ENCODE measurements at places on chromosomes 12 and 14.

DNA sequence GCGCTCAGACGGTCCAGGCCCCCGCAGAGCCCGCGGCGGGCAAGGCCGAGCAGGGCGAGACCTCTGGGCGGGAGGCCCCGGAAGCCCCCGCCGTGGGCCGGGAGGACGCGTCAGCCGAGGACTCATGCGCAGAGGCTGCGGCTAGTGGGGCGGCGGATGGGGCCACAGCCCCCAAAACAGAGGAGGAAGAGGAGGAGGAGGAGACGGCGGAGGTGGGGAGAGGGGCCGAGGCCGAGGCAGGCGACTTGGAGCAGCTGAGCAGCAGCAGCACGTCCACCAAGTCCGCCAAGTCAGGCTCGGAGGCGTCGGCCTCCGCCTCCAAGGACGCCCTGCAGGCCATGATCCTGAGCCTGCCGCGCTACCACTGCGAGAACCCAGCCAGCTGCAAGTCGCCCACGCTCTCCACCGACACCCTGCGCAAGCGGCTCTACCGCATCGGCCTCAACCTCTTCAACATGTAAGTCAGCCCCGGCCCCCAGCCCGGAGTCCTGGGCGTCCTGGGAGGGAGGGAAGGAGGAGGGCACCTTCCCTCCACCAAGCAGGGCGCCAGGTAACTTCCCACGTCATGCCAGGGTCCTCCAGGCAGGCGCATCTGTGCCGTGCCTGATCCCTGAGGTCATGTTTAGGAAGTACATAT lies 72.4 kb downstream of the IQSEC3 start:
- no peak for DNase-seq

- DNase-seq: no peak
Observed at GRCh38 chr14:93108105-93108504, 7.6 kb downstream of the ITPK1 start.

- DNase-seq: no peak
Observed at GRCh38 chr14:75673345-75674035, 12.4 kb downstream of the TTLL5 start.

DNA sequence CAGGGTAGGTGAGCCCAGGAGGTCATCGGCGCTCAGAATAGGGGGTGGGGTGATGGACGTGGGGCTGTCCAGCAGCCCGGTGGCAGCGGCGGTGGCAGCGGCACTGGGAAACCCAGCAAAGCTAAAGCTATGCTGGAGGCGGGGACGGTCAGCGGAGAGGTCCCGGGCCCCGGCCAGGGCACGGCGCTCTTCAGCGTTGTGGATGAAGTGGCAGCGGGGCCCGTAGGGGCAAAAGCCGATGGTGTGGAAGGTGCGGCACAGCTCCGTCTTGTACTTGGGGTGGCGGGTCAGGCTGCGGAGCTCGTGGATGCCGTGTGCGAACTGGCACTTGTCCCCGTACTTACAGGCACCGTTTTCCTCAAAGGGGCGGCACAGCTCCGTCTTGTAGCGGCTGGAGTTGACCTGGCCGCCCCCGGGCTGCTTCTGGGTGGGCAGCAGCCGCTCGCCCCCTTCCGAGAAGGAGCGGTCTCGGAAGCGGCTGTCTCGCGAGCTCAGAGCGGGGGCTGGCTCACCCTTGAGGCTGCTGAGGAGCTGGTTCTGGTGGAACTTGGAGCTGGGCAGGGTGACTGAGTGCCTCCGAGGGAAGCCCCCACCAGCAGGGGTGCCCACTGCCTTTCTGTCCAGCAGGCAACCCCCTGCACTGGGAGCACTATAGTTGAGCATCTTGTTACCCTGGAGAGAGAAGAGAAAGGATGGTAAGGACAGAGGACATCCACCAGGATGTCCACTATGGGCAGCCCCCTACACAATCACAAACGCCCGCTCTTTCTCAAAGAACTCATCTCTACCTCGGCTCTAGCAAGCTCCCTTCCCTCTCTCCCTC lies 2.8 kb downstream of the ZFP36L1 start:
- no peak for DNase-seq

DNA sequence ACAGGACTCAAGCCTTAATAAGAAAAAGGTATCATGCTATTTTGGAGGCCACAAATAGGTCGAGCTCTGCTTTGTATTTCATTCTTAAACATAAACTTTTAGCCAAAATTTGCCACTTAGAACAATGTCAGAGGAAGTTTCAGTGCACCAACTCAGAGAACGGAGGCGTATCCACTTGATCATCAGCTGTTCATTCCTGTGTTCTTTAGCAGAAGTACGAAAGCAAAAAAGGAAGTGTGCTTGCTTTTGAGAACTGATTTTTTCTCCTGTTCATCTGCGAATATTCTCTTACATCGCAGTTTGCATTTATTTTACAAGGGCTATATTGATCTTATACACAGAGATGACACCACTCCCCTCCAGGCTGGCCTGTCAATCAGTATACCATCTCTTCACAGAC lies 188.6 kb upstream of the SOX5 start:
- no peak for DNase-seq

GRCh38 chr14:100708425-100709288 lies 18.0 kb upstream of the DLK1 start:
- DNase-seq: no peak

GRCh38 chr14:99395909-99396530 lies 84.6 kb downstream of the SETD3 start:
- no peak for DNase-seq

- DNase-seq: no peak
Observed at GRCh38 chr12:70044167-70044566, 199.1 kb upstream of the CNOT2 start.

DNA sequence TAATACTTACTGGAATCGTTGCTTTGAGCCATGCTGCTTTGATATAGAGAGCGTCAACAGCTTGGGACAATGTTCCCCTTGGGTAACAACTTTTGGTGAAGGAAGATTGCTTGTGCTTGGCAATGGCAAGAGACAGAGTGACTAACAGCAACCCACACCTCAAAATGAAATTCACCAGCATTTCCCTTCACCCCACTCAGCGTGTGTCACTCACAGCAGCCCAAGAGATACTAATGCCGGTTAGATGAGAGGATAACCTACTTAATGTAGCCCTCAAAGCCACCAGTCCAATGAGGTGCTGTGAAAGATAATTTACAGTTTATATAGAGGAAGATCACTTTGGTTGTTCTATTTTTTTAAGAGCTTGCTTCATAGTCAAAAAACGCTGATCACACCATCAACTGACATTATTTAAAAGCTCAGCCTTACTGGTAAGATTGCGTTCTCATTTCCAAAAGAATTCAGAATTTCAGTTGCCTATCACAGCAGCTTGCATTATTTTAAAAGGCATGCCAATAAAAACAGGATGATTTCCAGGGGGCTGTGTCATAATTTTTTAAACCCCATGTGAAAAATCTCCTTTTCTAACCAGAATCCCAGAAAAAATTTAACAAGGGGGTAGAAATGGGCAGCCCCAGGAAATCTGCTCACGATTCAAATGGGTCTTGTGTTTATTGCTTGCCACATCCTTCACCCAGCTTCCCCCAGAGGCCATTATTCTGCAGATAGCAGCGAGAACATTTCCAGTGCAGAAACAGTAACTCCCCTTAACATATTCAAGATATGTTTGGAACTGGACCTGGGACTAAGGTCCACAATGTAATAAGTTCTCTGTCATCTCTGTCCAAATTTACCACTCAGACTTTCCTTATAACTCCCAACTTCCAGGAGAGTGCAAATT lies at the start of gene IL26:
TSS of gene IL26 (minus strand) at position 235 of the 901 bp plus-strand sequence. CDS start at position 181, 54 bp downstream.
- no peak for DNase-seq

- DNase-seq: no peak
Observed at GRCh38 chr12:75870878-75871277, 160.7 kb downstream of the PHLDA1 start.

Data from gastrocnemius medialis (tissue), 4 donors.